ENCODE measurements at places on chromosomes 1 and 21.

GRCh38 chr21:19648391-19648790 lies 1244.8 kb upstream of the TMPRSS15 start:
- no peak for DNase-seq
- H3K27me3 ChIP-seq: no peaks in the 10 kb centered on the region
- H3K4me1 ChIP-seq: no peaks in the 10 kb centered on the region
- H3K4me3 ChIP-seq: no peak overlapping the region
- H3K36me3 ChIP-seq: no peaks in the 10 kb centered on the region
- no peak overlapping the region for H3K27ac ChIP-seq

DNA sequence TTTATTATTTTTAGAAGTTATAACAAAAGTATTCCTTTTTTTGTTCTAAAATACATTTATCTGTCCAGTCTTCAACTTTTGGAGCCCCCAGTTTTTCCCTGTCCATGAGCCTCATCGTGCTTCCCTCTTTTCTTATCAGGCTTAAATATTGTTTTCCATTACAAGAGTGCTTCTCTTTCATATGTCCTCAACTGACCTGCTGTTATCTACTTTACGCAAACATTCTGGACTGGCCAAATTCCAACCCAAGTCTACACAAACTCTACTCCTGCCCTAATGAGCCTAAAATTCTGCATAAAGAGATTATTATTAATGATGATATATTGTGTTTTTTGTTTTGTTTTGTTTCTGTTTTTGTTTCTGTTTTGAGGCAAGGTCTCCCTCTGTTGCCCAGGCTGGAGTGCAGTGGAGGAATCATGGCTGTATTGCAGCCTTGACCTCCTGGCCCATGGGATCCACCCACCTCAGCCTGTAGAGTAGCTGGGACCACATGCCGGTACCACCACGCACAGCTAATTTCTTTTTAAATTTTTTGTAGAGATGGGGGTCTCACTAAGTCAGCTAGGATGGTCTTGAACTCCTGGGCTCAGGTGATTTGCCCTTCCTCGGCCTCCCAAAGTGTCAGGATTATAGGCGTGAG lies 318.8 kb upstream of the NEGR1 start:
- H3K4me3 ChIP-seq: no peak overlapping the region
- no peak for DNase-seq
- no peaks in the 10 kb centered on the region for H3K36me3 ChIP-seq
- no peaks in the 10 kb centered on the region for H3K4me1 ChIP-seq
- H3K27ac ChIP-seq: no peak overlapping the region
- H3K27me3 ChIP-seq: no peaks in the 10 kb centered on the region

- H3K4me3 ChIP-seq: peak overlapping the region; percentile 83
- no peaks in the 10 kb centered on the region for H3K27me3 ChIP-seq
- peak; percentile 39 for DNase-seq
- peak overlapping the region; percentile 91 for H3K27ac ChIP-seq
These were observed 990 bp upstream of the MRPS6 start for GRCh38 chr21:34072145-34073031.

DNA sequence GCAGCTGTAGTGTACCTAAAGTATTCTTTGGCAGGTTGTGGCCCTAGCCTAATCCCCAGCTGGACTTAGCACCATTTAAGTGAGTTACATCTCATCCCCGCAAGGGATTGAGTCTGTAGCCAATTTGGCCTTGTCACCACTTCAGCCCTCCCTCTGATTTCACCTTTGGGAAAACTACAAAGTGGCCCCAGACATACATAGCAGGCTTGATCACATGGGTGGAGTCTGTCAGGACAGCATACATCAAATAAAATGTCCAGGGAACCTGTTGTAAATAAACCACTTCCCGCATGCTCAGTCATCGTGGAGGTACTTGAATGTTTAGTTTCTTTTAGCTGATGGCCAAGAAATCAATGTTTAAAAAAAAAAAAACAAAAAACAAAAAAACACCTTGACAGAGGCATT lies 142.5 kb downstream of the DHRS3 start:
- no peaks in the 10 kb centered on the region for H3K36me3 ChIP-seq
- no peaks in the 10 kb centered on the region for H3K27me3 ChIP-seq
- H3K4me1 ChIP-seq: peaks cover 21% of the 10 kb centered on the region
- H3K4me3 ChIP-seq: no peak overlapping the region

- H3K36me3 ChIP-seq: no peaks in the 10 kb centered on the region
- DNase-seq: no peak
- no peak overlapping the region for H3K4me3 ChIP-seq
- H3K4me1 ChIP-seq: no peaks in the 10 kb centered on the region
These were observed 390.1 kb downstream of the LTN1 start for GRCh38 chr21:28602546-28602945.

- DNase-seq: no peak
- peaks cover 6% of the 10 kb centered on the region for H3K4me1 ChIP-seq
- H3K27ac ChIP-seq: peak overlapping the region; percentile 28
- H3K27me3 ChIP-seq: no peaks in the 10 kb centered on the region
These were observed 12.4 kb downstream of the PSEN2 start for GRCh38 chr1:226882631-226883409.

GRCh38 chr1:23554481-23555269 lies 4.6 kb downstream of the ID3 start:
- no peaks in the 10 kb centered on the region for H3K27me3 ChIP-seq
- H3K36me3 ChIP-seq: no peaks in the 10 kb centered on the region
- peaks cover 9% of the 10 kb centered on the region for H3K4me1 ChIP-seq
- H3K4me3 ChIP-seq: peak overlapping the region; percentile 55
- DNase-seq: peak; percentile 78

GRCh38 chr1:64195081-64195395 lies 8.4 kb upstream of the UBE2U start:
- no peak for DNase-seq
- H3K27ac ChIP-seq: no peak overlapping the region
- no peaks in the 10 kb centered on the region for H3K27me3 ChIP-seq
- no peaks in the 10 kb centered on the region for H3K4me1 ChIP-seq
- H3K4me3 ChIP-seq: no peak overlapping the region

DNA sequence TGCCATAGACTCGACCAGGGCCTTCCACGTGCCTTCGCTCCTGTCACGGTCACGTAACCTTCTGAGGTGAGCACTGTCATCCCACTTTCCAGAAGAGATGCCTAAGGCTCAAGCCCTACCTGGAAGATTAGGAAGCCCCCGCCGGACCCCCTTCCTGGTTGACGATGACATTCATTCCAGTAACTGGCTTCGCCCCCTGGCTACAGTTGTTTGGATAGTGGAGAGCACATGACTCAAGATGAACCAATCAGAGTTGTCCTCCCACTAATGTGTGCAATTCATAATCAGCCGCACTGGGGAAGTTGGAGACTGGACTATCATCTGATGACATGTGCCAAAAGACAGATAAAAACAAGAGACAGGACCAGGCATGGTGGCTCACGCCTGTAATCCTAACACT lies 104.0 kb upstream of the GJB5 start:
- H3K36me3 ChIP-seq: no peaks in the 10 kb centered on the region
- no peak overlapping the region for H3K4me3 ChIP-seq
- no peak for DNase-seq
- no peak overlapping the region for H3K27ac ChIP-seq

- peak overlapping the region; percentile 54 for H3K4me3 ChIP-seq
- peak; percentile 46 for DNase-seq
- peak overlapping the region; percentile 1 for H3K27ac ChIP-seq
- no peaks in the 10 kb centered on the region for H3K27me3 ChIP-seq
- H3K36me3 ChIP-seq: no peaks in the 10 kb centered on the region
These were observed 6.7 kb downstream of the LMO4 start for GRCh38 chr1:87335175-87335884.

GRCh38 chr21:35231090-35231489 lies 182.0 kb upstream of the RUNX1 start:
- peaks cover 9% of the 10 kb centered on the region for H3K4me1 ChIP-seq
- H3K36me3 ChIP-seq: no peaks in the 10 kb centered on the region
- DNase-seq: no peak

DNA sequence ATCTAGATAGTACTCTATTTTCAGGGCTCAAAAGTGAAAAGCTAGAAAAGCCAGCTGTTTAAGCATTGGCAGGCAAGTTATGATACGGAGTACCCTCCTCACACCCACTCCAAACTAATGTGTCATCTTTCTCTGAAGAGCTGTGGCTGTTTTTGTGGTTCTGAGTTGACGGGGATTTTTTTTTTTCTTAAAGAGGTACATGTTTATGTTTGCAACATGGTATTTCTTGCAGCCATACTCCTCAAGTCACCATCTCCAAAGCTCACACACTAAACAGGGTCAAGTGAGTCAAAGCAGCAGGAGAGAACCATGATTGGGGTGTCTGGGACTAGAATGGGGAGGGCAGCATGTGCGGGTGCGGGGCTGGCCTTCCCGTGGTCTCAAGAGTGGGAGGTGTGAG lies 347.2 kb downstream of the DISC1 start:
- no peaks in the 10 kb centered on the region for H3K27me3 ChIP-seq
- DNase-seq: no peak
- H3K4me1 ChIP-seq: no peaks in the 10 kb centered on the region

DNA sequence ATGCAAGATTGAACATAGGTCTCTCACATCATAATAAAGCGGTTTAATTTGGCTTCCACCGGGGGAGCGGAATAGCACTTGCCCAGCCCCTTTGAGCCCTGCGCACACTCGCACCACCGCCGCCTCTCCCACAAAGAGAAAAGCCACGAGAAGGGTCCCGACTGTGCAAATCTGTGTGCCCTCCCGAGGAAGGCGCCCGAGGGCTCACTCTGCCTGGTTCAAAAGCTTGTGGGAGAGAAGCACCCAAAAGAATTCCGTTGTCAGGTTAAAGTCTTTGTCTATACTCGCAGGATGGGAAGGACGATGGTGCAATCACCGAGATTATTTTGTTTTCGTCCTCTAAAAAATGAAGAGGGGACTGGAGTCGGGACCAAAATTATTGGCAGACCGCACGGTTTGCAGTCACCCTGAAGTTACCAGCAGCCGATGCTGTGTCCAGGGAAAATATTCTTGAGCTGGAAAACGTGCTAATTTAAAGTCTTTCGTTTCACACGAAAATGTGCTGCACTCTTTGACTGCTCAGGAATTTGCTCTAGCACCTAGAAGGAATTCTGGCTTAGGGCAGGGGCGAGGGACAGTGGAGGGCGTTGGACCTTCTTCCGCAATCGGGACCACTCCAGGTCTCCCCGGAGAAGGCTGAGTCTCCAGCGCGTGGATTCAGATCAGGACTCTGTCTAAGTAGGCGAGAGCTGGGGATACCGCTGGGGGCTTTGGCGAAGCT lies 6.6 kb upstream of the SIM2 start:
- H3K4me1 ChIP-seq: no peaks in the 10 kb centered on the region
- no peak overlapping the region for H3K4me3 ChIP-seq
- no peaks in the 10 kb centered on the region for H3K36me3 ChIP-seq
- peaks cover 2% of the 10 kb centered on the region for H3K27me3 ChIP-seq
- no peak overlapping the region for H3K27ac ChIP-seq

GRCh38 chr1:56507925-56508522 lies 71.3 kb downstream of the PLPP3 start:
- peaks cover 33% of the 10 kb centered on the region for H3K4me1 ChIP-seq
- H3K27me3 ChIP-seq: no peaks in the 10 kb centered on the region
- H3K36me3 ChIP-seq: no peaks in the 10 kb centered on the region

- H3K27me3 ChIP-seq: no peaks in the 10 kb centered on the region
- no peak for DNase-seq
- H3K4me1 ChIP-seq: no peaks in the 10 kb centered on the region
- H3K36me3 ChIP-seq: no peaks in the 10 kb centered on the region
- no peak overlapping the region for H3K27ac ChIP-seq
These were observed 162.5 kb upstream of the SGIP1 start for GRCh38 chr1:66371233-66372005.

GRCh38 chr1:225447650-225448089 lies 19.8 kb upstream of the LBR start:
- peak; percentile 69 for DNase-seq
- no peak overlapping the region for H3K4me3 ChIP-seq
- no peaks in the 10 kb centered on the region for H3K36me3 ChIP-seq
- peak overlapping the region; percentile 71 for H3K27ac ChIP-seq

GRCh38 chr1:234309598-234310459 lies 63.4 kb upstream of the COA6 start:
- no peaks in the 10 kb centered on the region for H3K4me1 ChIP-seq
- peak; percentile 18 for DNase-seq
- no peaks in the 10 kb centered on the region for H3K36me3 ChIP-seq
- H3K27ac ChIP-seq: no peak overlapping the region

DNA sequence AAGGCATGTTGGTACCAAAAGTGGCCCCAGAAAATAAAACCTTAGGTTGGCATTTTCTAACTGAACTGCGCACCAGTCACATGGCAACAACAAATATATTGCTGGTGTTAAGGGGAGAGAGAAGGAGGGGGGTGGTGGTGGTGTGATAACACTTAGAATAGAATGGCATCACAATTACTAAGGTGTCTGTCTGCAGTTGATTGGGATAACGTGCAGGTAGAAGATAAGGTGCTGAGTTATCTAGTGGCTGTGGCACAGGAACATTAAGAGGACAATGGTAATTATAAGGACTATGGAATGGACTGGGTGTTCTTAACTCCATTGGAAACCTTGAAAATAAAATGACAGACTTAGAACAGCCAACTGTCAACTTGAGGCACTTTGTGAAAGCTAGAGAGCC lies 1.4 kb upstream of the YIPF1 start:
- no peaks in the 10 kb centered on the region for H3K27me3 ChIP-seq
- no peak overlapping the region for H3K27ac ChIP-seq
- H3K36me3 ChIP-seq: no peaks in the 10 kb centered on the region
- DNase-seq: no peak
- H3K4me1 ChIP-seq: no peaks in the 10 kb centered on the region

DNA sequence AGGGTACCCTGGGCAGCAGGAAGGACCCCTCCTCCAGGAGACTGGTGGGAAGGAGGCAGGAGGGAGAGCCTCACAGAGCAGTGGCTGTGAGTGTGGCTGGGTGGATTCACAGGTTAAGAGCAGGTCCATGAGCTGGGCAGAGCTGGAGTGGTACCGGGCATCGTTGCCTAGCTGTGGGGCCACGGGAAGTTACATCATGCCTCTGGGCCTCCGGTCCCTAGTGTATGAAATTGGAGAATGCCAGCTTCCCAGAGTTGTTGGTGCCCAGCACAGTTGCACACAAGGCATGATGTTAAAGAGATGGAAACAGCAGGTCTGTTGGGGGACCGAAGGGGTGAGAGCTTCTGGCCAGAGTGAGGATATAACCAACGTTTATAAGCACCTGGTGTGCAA lies 18.5 kb downstream of the FOXO6 start:
- peaks cover 3% of the 10 kb centered on the region for H3K4me1 ChIP-seq
- no peaks in the 10 kb centered on the region for H3K36me3 ChIP-seq
- no peaks in the 10 kb centered on the region for H3K27me3 ChIP-seq
- no peak overlapping the region for H3K4me3 ChIP-seq

GRCh38 chr1:209675565-209676154 lies 448 bp downstream of the G0S2 start:
- peak overlapping the region; percentile 6 for H3K27ac ChIP-seq
- no peaks in the 10 kb centered on the region for H3K36me3 ChIP-seq
- H3K27me3 ChIP-seq: no peaks in the 10 kb centered on the region
- no peak for DNase-seq

- no peaks in the 10 kb centered on the region for H3K4me1 ChIP-seq
- DNase-seq: no peak
- no peaks in the 10 kb centered on the region for H3K36me3 ChIP-seq
- no peaks in the 10 kb centered on the region for H3K27me3 ChIP-seq
These were observed 36.7 kb upstream of the IGSF3 start for GRCh38 chr1:116704278-116704677.
